Metanephros (tissue), 2 donors: ENCODE measurements at places on chromosomes 6 and 20. TPM values are rescaled to one million over a fixed set of nuclear protein-coding genes. Genes with fewer than 3 reads are reported as not detected.

The GCLC gene
- 29.3 TPM for total RNA-seq

The ISM1 gene
- 1.5 TPM for total RNA-seq

The CD24 gene
- 592 TPM for total RNA-seq

The APOBEC2 gene
- total RNA-seq: 197 TPM

The HAO1 gene
- total RNA-seq: not detected

The TNF gene
- total RNA-seq: 0.35 TPM

The SIRT5 gene
- total RNA-seq: 12.5 TPM

The HLA-DQB1 gene
- total RNA-seq: 3.0 TPM

The PARD6B gene
- 50.8 TPM for total RNA-seq

The TUBB2B gene
- 126 TPM for total RNA-seq

The CST9 gene
- not detected for total RNA-seq

The NR2E1 gene
- not detected for total RNA-seq

The HSP90AB1 gene
- total RNA-seq: 440 TPM

The DYNLT2 gene
- total RNA-seq: 3.3 TPM

The ABHD16B gene
- not detected for total RNA-seq

The SYTL3 gene
- total RNA-seq: 4.4 TPM

The SLC44A4 gene
- 28.4 TPM for total RNA-seq

The LY6G6F gene
- not detected for total RNA-seq

The RSPH4A gene
- 1.9 TPM for total RNA-seq

The SGK1 gene
- total RNA-seq: 107 TPM

The SPAG4 gene
- 2.9 TPM for total RNA-seq

The DDR1 gene
- total RNA-seq: 141 TPM

The SLC26A8 gene
- total RNA-seq: 0.29 TPM

The NKX2-2 gene
- not detected for total RNA-seq

The FAM217B gene
- 15.4 TPM for total RNA-seq

The POU3F2 gene
- total RNA-seq: 0.06 TPM

The CYP21A2 gene
- 0.64 TPM for total RNA-seq

The NAPB gene
- total RNA-seq: 18.2 TPM

The USP49 gene
- 9.1 TPM for total RNA-seq

The OR2H1 gene
- not detected for total RNA-seq

The MATN4 gene
- 0.99 TPM for total RNA-seq

The CALHM4 gene
- not detected for total RNA-seq

The SLCO4A1 gene
- total RNA-seq: 7.5 TPM

The ZFAND3 gene
- total RNA-seq: 60.8 TPM

The CRISP3 gene
- 0.88 TPM for total RNA-seq

The CCN2 gene
- 183 TPM for total RNA-seq
